ENCODE measurements at places on chromosomes 2 and 18.
A peak's percentile ranks its signal among the peaks of the same experiment; 100 is the strongest.

GRCh38 chr2:153645599-153645998, 167.0 kb upstream of the RPRM start:
- no peaks in the 10 kb centered on the region for H3K36me3 ChIP-seq
- no peak overlapping the region for H3K27ac ChIP-seq
- H3K27me3 ChIP-seq: no peaks in the 10 kb centered on the region

DNA sequence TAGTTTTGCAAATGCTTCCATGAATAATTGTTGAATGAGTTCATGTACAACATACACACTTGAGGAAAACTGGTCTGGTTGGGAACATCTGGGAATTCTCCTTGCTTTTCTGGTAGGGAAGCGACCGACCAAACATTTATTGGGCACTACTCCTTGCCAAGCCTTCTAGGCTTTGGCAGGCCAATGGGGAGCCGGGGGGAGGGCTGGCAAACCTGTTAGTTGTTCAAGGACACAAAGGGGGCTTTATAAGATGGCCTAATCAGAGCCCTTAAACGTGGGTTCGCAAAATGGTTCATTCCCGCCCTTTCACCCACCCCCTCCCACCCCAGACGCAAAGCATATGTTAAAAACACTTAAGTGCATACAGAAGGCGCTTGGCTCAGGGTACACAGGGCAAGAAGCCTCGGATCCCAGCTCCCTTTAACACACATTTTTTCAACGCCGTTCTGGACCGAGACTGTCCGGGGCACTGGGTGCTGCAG, 844 bp upstream of the VSNL1 start:
- peaks cover 22% of the 10 kb centered on the region for H3K27me3 ChIP-seq
- no peak overlapping the region for H3K27ac ChIP-seq
- H3K4me1 ChIP-seq: peaks cover 9% of the 10 kb centered on the region
- H3K36me3 ChIP-seq: no peaks in the 10 kb centered on the region

GRCh38 chr2:6845903-6846302, 19.8 kb downstream of the CMPK2 start:
- H3K36me3 ChIP-seq: peaks cover 19% of the 10 kb centered on the region
- no peak for DNase-seq
- no peaks in the 10 kb centered on the region for H3K27me3 ChIP-seq
- no peak overlapping the region for H3K4me3 ChIP-seq
- H3K27ac ChIP-seq: no peak overlapping the region
- H3K4me1 ChIP-seq: no peaks in the 10 kb centered on the region

DNA sequence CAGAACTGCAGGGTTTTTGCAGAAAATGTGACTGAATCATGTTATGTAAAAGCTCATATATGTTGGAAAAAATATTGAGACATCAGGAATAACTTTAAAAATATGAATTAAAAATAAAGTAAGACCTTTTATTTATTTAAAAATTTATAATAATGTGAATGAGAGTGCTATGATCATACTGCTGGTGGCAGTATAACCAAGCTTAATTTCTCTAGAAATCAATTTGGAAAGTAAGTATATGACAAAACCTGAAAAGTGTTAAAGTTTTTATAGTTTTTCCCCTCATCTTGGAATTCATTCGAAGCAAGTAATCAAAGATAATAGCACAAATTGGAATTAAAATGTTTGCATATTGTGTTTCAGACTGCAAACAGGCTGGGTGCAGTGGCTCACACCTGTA, 7.5 kb downstream of the SLC39A10 start:
- H3K27ac ChIP-seq: no peak overlapping the region
- DNase-seq: peak; percentile 51
- no peak overlapping the region for H3K4me3 ChIP-seq
- no peaks in the 10 kb centered on the region for H3K27me3 ChIP-seq
- H3K4me1 ChIP-seq: peaks cover 32% of the 10 kb centered on the region
- H3K36me3 ChIP-seq: no peaks in the 10 kb centered on the region

Data from common myeloid progenitor, CD34-positive (primary cell).